NCI-H2081 treated with DMSO at 0.1 percent for 48 hours (cell line): ENCODE measurements at places on chromosomes 6 and 20.

DNA sequence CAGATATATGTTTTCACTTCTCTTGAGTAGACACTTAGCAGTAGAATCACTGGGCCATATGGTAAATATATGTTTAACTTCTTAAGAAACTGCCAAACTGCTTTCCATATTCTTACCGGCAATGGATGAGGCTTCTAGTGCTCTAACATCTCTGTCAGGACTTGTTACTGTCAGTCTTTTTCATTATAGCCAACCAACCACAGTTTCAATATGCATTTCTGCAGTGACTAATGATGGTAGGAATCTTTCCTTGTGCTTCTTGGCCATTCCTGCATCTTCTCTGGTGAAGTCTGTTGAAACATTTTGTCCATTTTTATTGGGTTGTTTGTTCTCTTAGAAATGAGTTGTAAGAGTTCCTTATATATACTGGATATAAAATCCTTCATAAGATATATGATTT, 66.0 kb upstream of the SYNDIG1 start:
- no peak for DNase-seq

DNA sequence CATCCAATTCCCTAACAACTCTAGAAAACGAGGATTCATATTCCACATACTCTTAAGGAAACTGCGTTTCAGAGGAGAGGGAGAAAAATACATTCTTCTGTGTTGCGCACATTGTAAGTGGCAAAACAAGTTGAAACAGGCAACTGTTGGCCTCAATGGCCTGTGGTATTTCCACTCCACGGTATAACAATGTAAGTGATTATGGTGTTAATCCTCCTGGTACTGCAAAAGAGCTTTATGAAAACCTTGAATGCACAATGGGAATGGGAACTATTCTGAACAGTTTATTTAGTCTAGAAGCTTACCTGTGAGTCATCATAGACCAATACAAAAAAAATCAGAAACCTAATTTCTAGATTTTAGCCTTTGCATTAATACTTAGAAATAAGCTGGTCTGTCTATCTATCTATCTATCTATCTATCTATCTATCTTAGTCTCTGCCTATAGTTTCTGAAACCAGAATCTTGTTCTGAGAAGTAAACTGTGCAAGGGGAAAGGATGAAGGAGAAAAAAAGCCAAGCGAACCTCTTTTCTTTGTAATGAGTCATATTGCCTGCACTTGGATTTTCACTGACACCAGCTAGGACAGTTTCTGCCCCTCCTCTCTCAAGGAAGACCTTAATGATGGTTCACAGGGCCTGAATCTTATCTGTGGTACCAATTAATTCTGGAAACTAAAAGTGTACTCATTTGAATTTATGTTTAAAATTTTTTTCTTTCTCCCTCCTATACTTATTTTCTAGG, 101.5 kb downstream of the RNF144B start:
- DNase-seq, result no peak

- DNase-seq, result no peak
Measured at GRCh38 chr6:9233686-9234085, 798.3 kb upstream of the SLC35B3 start.

DNA sequence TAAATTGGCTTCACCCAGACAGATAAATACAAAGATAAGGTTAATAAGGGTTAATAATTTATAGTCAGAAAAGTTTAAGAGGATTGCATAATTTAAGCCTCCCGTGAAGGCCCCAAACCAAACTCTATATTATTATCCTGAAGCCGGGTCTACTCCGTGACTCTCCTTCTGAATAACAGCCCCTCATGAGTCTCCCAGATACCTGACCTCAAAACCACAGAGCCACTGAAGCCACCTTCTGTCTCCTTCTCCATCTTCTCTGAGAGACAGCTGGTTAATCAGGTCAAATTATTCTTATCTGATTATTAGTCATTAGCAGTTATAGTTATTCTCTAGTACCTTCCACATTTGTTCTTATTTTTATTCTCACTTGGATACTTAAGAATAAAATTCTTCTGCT, 569.2 kb upstream of the AGPAT4 start:
- no peak for DNase-seq

- DNase-seq, result no peak
Measured at GRCh38 chr6:14722704-14723103, 523.2 kb upstream of the JARID2 start.
